NCI-H2029 (cell line): ENCODE measurements at places on chromosomes 7 and 10.

DNA sequence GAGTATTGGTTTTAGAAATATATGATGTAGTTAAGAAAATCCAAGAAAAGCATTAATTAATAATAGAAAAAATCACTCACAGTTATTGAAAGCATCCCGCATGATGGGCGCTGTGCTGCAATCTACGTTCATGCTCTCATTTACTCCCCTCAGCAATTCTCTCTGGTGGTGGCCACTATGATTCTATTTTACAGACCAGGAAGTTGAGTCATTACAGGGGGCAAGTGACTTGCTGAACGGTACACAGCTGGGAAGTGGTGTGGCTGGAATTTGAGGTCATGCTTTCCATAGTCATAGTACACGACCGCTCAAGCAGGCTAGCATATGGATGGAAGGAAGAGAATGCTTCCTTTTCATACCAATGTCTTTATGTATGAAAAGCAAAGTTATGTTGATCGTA lies 117.4 kb downstream of the TES start:
- DNase-seq = no peak

DNA sequence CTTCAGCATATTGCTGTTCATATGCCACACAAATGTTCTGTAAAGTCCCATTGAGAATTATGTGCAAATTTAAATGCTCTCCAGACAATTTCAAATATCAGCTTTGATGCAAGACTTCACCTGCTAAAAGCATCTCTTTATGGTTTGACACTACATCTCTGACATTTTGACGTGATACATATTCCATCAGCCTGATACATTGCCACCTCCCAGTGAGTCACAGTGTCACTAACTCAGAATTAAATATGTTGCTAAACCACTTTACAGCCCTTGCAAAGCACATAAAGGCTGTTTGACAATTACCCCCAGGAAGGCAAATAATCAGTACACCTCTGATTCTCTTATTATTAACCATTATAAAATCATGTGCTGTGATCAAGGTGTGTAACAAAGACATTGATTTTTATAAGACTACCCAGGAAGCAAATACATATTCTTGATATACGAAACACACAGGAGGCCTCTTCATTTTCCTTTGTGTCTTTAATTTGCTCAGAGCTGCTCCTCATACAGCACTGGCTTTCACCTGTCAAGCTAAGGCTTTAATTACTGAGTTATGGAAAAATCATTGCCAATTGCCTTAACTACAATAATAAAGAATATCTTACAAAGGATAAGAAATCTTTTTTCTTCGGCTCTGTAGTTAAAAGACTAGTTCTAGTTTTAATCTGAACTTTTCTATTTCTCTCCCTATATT lies 547.5 kb upstream of the C7orf33 start:
- DNase-seq = peak; percentile 73

- DNase-seq = no peak
These were observed 98.0 kb downstream of the CRPPA start for GRCh38 chr7:16323313-16323712.

DNA sequence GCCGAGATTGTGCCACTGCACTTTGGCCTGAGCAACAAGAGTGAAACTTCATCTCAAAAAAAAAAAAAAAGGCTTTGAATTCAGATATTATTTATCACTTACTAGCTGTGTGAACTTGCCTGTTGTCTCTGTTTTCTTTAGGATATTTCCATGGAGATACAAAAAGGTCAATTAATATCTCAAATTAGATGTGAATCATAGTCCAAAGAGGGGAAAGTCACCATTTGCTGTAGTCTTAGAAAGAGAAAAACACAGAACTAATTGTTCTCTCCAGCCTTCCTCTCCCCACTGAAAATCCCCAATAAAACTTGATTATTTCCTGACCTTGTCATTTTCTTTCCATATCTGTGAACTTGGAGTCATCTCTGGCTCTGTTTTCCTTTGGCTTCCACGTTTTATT lies 21.2 kb downstream of the HEPACAM2 start:
- no peak for DNase-seq

GRCh38 chr7:154385214-154385613 lies 333.0 kb downstream of the DPP6 start:
- DNase-seq = no peak

DNA sequence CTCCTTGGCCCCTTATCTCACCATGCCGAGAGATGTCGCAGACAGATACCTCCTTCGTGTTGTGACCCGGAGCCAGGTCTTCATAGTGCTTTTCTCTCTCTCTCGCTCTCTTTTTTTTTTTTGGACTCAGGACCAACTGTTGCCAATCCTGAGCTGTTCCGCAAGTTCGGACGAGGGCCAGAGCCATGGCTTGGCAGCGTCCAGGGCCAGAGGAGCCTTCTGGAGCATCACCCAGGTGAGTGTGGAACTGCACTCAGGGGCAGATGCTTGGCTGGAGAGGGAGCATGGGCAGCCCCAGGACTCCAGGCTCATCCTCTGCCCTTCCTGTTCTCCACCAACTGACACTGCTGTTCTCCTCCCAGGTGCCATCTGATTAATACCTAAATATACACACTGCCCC lies 7.8 kb downstream of the ZNF862 start:
- DNase-seq = no peak

DNA sequence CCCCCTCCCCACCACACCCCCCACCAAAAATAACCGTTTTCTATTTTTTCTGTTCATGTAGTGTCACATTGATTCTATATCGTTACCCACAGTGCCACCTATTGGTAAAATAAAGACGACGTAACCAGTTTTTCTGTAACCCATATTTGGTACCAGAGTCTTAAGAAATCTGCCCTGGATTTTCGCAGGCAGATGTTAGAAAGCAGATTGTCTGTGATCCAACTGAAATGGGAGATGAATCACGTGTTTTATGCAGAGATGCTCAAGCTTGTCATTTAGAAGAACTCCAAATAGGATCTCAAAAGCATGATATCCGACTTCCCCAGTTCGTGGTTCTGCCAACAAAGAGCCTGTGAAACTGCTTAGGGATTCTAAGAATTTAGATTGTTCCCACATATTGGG lies 261.1 kb upstream of the CSTF2T start:
- DNase-seq = no peak

DNA sequence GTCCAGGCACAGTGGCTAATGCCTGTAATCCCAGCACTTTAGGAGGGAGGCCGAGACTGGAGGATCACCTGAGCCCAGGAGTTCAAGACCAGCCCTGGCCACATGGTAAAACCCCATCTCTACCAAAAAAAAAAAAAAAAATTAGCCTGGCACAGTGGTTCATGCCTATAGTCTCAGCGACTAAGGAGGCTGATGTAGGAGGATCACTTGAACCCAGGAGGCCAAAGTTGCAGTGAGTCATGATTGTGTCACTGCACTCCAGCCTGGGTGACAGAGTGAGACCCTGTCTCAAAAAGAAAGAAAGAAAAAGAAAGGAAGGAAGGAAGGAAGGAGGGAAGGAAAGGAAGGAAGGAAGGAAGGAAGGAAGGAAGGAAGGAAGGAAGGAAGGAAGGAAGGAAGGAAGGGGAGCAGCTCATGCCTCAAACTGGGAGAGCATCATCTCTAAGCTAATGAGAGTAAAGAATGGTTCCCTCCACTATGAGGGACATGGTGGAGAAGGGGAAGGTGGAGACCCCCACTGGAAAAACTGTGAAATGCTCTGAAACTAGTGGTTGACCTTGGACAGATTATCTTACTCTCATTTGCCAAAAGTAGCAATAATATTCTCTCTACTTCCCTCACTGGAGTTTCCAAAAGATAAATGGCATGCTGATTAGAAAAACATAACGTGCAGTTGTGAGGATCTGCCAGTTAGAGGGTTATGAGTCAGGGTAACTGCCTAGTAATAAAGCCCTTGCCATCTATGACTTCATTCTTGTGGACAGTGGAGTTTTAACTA lies 16.8 kb downstream of the GIMAP5 start:
- DNase-seq = no peak

DNA sequence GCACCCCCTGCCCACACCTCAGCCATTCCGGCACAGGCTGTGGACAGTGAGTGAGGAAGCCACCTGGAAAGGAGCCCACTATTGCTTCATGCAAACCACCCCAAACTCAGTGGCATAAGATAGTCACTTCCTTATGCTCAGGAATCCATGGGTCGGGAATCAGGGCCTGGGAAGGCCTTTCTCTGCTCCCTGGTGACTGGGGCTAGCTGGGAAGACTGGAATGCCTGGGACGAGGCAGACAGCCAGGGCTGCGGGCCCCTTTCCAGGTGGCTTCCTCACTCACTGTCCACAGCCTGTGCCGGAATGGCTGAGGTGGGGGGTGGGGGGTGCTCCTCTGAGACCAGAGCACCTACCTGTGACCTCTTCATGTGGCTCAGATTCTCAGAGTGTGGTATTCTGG lies 74.1 kb upstream of the GRB10 start:
- no peak for DNase-seq

DNA sequence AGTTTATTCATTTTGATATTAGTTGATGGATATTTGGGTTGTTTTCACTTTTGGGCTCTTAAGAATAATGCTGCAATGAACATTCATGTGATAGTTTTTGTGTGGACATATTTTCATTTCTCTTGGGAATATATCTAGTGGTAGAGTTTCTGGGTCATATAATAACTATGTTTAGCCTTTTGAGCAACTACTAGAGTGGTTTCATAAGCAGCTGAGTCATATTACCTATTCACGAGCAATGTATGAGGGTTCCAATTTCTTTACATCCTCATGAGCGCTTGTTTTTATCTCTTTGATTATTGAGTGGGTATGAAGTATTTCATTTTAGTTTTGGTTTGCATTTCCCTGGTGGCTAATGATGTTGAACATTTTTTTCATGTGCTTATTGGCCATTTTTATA lies 182.6 kb downstream of the PON1 start:
- no peak for DNase-seq

DNA sequence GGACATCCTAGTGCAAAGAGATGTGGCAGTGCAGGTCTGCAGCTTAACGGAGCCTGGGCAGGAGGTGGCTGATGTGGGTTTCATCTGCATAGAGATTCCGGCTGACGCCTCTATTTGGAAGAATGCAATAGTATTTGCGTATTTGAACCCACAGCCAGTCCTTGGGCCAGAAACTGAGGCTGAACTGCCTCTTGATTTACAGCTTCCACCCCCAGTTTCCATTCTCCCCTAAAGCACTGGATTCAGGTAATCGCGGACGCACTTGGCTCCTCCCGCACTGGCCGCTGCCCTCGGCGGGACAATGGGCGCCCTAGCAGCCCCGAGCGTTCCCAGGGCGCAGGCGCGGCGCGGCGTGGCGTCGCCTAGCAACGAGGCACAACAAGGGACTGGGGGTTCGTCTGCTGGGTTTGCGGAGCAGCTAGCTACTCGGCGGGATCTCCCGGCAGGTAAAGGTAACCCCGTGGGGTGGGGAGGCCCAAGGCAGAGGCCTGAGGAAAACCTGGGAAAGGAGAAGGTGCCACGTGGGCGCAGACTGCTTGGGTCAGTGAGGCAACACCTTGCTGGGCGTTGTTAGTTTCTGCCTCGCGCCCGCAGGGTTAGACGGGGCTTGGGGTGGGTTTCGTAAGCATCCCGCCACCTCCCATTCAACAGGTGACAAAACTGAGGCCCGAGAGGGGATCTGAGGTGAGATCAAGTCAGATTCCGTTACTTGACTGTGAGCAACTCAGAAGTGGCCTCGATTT lies at the start of gene ARMC3:
Gene ARMC3 (plus strand): TSS at position 393 of the 743 bp plus-strand sequence. CDS start 3,944 bp downstream, outside the sequence.
- DNase-seq = peak; percentile 1

- DNase-seq = no peak
These were observed 186.2 kb downstream of the MACC1 start for GRCh38 chr7:20030915-20031362.

- DNase-seq = no peak
These were observed 211.1 kb upstream of the IGFBP3 start for GRCh38 chr7:46131916-46132795.

GRCh38 chr7:152402384-152403250 lies 33.2 kb downstream of the KMT2C start:
- no peak for DNase-seq

GRCh38 chr7:149823631-149824199 lies 14.5 kb upstream of the ZNF862 start:
- DNase-seq = no peak

DNA sequence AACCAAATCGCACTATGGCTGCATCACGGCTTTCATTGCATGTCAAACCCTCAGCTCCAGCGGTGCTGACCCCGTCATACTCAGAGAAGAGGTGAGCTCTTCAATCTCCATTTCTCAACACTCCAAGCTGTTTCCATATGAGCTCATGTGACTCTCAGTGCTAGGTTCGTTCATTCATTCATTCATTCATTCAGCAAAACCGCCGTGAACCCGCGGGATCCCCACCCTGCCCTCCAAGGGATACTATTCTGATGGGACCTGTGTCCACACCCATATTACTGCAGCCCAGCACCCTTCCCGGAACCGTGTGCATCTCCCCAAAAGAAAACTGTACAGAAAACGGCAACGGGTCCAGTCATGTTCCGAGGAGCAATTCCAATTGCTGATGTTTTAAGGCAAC lies 184.7 kb downstream of the DIP2C start:
- no peak for DNase-seq

DNA sequence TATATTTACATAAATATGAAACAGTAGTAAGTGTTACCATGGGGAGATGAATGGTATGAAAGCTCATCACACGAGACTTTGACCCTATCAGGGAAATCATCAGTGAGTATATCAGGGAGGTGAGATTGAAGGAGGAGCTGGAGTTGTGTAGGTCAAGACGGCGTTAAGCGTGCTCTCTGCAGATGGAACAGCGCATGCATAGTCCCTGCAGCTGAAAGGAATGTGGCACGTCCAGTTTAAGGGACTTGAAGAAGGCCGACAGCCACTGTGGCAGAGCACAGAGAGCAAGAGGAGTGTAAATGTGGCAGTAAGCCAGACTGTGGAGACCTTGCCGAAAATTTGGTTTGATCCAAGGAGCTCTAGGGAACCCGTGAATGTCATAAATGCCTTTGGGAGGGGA lies 38.9 kb downstream of the POU6F2 start:
- DNase-seq = peak; percentile 16
